NCI-H1105 treated with DMSO at 0.1 percent for 48 hours (cell line): ENCODE measurements at places on chromosomes 5 and 9.

GRCh38 chr5:119355685-119356611, at the start of gene TNFAIP8:
Gene TNFAIP8, plus strand, starts transcription at chr5:119356019. Its CDS starts 72 bp downstream, at chr5:119356091.
- peak; percentile 14 for DNase-seq

- no peak for DNase-seq
Observed at GRCh38 chr5:112696786-112697185, 40.9 kb upstream of the APC start.

DNA sequence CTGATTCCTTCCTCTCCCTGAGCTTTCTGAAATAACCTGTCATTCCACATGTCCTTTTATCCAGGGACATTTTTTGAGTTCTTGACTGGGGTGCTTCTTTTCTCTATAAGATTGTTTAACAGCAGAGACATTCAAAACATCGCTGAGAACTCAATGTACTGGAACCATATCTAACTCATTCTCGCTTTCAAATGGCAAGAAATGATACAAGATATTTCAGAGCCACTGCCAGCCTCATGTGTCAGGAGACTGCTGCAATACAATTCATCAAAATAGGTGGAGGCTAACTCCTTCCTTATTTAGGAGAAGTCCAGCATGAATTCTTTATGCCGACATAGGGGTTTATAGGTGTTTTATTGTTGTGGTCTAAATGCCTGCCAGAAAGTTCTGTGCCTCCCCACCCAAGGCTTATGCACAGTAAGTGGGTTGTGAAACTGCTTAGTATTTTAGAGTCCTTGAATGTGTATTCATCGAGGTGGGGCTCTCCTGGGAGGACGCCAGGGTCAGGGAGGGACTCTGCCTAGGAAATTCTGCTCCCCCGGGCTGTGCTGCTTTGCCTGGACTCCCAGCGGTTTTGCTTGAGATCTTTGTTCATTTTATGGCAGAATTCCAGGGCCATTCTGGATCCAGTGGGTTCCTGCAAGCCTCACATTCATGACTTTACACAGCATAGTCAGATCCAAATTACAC, 53.9 kb downstream of the ZNF474 start:
- no peak for DNase-seq

- no peak for DNase-seq
Observed at GRCh38 chr5:13649656-13650055, 294.8 kb downstream of the DNAH5 start.

DNA sequence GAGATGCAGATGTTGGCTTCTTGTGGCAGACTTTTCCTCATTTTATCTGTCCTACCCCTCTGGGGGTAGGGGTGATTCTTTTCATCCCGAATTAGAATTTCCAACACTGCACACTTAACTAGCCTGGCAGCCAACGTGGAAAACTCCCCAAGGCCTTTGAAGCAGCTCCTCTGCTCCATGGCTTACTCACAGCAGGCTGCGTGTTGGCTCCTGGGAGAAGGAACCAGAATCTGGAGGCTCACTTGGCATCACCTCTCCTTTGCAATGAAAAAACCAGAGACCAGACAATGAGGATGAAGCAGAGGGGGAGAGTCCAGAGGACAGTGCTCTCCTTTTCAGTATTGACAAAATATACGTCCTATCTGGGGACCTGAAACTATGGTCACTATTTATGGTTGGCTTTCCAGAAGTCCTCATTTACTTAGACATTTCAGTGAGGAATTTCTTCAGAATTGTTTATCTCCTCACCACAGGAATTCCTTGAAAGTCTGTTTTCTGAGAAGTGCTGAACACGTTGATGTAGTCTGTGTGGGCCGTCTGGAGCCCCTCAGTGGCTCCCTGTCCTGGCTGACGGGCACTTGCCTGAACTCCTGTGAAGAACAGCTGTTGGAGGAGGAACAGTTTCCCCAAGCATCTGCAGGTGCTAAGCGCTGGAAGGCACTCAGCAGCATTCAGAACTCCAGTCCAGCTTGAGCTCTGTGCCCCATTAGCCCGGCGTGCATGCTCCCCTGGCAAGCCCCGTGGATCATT, 231.3 kb downstream of the RFK start:
- peak; percentile 1 for DNase-seq

GRCh38 chr5:179819296-179820126, 1.2 kb upstream of the SQSTM1 start:
- peak; percentile 22 for DNase-seq

DNA sequence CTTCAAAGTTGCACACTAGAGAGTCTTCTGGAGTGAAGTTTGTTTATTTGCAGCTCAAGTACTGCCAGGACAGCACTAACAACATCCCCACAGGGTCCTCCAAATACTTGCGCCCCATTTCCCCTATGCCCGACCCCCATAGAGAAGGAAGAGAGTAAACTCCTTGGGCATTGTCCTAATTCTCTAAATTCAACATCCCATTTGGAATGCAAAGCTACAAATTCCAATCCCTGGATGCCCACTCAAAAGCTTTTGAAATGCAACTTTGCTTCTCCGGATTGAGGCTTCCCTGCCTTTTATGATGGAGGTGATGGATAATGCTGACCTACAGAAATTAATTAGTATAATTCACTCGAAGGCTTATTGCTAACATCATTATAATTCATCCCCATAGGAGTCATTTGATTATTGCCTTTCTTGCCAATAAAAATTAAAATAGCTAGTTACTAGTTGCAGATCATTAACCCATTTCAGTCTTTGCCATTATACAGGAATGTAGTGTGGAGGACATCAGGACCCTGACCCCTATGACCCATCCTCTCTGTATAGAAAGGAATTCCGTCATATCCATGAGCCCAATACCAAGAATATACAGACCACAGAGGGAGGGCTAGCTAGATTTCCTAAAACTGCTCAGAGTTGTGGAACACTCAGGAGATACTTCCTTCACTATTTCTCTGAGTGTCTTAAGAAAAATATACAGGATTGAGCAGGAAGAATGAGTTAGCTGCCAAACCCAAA, 277.6 kb downstream of the ZNF608 start:
- DNase-seq, result no peak

- no peak for DNase-seq
Observed at GRCh38 chr5:117888688-117889087, 1099.7 kb downstream of the DTWD2 start.

DNA sequence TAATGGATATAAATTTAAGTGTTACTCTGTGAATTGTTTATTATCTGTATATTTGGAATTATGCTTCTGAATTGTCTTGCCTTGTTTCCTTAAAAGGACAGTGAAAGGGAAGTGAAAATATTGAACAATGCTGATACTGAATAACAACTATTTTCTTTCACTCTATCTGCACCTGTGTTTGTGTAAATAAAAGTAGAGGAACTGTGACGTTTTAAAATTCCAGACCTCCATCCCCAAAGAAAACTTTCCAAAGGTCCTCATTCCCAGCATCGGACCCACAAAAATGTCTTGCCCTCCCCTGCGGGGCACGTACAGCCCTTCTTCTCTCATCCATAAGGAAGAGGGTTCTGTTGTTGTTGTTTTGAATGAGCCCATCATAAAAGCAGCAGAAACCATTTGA, 100.0 kb downstream of the NLN start:
- no peak for DNase-seq

DNA sequence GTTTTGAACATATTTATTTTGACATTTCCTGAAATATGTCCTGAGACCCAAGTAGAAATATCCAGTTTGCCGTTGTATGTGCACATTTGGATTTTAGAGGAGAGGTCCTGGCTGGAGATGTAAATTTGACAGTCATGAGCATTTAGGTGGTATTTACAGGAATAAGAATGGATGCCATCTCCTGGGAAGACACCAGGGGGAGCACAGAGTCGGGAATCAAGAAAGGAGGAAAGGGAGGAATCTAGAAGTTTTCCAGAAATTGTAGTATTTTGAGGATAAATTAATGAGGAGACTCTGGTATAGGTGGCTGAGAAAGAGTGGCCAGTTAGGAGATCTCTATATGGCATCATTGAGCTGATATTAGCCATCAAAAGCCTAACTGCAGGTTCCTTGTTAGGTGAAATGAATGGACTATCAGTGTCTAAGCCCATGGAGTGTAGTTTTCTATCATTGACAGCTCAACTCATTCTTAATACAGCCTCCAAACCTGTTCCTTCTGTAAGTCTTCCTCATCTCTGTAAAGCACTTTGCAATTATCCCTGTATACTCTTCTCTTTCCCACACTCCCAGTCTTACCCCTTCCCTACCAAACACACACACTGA, 7.2 kb downstream of the GAPT start:
- peak; percentile 20 for DNase-seq

DNA sequence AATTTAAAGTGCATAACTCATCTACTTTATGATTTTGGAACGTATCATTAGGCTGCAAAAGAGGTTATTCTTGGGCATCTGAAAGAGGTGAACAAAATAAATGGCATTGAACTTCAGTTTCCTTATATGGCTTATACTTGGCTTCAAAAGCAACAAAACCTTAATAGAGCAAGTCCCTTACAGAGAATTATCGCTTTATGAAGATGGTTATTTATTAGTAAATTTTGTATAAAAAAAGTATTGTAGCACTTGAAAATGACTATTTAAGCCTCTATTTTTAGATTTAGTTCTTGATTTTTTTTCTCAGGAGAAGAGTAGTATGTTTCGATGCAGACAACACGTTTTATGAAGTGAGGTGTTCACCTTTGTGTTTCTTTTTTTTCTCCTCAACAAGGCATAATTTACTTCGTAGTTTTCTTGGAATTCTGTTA, 2.0 kb downstream of the ERBIN start:
- DNase-seq, result peak; percentile 25

GRCh38 chr9:120456218-120456617, 123.7 kb downstream of the CDK5RAP2 start:
- no peak for DNase-seq

GRCh38 chr5:107285772-107286171, 385.0 kb downstream of the EFNA5 start:
- no peak for DNase-seq

GRCh38 chr5:59673438-59674058, 220.0 kb downstream of the PDE4D start:
- DNase-seq, result peak; percentile 23

DNA sequence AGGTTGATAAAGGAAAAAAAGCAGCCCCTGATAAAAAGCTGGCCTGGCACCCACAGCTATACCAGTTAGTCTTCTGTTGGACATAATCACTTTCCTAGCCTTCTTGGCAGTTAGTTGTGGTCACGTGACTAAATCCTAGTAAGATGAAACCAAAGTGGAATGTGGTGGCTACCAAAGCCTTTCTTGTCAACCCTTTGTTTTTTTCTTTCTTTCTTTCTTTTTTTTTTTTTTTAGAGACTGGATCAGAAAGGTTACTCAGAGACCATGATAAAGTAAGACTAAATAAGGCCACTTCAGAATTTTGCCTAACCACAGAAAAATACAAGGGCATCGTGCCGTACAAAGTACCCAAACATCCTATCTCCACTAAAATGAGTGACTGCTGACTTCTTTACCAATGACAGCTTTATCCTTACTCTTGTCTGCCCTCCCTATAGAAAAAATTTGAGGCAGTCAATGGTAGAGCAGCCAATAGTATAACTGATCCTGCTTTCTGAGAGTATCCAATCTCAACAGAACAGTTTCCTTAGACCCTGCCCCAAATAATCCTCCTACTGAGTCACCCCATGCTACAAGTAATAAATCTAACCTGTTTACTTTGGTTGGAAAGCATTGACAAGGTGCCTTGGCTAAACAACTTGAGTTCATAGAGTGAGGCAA, 14.2 kb upstream of the KIF27 start:
- DNase-seq, result peak; percentile 70

DNA sequence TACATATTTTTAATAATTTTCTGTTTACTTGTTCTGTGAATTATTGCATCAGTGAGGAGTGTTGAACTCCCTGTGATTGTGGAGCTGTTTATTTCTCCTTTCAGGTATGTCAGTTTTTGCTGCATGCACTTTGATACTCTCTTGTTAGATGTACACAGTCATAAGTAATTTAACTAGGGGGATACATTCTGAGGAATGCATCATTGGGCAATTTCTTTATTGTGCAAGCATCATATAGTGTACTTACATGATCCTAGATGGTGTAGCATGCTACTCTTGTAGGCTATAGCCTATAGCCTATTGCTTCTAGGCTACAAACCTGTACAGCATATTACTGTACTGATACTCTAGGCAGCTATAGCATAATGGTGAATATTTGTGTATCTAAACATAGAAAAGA, 9.5 kb downstream of the DENND4C start:
- no peak for DNase-seq

GRCh38 chr9:642014-642413, 199.5 kb upstream of the DMRT1 start:
- no peak for DNase-seq

DNA sequence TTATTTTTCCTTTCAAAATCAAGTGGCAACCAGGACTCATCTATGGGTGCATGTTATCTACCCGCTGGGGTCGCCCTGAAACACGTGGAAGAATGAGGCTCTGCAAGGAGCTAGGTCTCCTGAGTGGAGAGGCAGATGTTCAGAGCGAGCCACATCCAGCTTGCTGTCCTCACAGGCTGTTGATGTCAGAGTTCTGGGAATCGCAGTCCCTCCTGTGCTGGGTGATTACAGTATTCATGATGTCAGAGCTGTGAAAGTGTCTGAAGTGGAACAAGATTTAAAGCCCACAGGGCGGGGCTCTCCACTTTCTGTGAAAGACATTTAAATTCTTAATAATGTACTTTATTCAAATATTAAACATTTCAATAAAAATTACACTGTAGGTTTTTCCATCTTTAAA, 24.4 kb upstream of the LMX1B start:
- no peak for DNase-seq

GRCh38 chr9:93962561-93963440, 7.6 kb upstream of the BARX1 start:
- peak; percentile 76 for DNase-seq

GRCh38 chr5:125269926-125270325, 523.5 kb upstream of the ZNF608 start:
- DNase-seq, result no peak

DNA sequence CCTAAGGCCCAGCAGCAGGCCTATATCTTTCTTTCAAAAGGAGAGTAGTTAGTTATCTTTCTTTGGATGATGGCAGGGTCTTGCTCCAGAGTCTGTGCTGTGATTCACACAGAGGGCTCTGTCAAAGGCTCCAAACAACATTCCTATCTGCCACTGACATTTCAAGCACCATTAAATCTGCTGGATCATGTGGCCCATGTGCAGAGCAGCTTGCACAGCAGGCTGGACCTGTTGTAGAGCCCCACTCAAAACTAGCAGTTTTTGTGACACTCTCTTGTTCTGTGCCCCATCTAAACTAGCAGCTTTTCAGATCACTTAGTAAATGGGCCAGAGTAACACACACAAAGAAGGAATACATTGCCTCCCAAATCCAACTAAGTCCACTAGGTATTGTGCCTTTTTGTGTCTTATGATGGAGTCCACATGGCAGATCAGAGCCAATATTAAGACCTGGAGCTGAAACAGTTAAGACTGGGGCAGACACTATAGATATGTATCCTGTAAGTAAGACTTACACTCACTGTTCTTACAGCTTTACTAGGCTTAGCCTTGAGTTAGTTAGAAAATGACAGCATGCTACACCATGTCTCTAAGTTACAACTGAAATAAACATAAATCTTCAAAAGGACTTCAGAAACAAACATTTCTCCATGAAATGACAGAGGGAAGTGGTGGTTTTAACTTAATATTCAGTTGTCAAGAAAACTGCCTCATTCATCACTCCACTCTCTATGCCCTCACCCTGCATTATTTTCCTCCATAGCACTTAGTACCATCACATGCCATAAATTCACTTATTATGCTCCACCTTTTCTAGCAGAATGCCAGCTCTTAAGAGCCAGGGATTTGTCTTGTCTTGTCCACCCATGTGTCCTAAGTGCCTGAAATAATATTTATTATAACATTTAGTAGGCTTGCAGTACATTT, 400.9 kb downstream of the RAB3C start:
- DNase-seq, result peak; percentile 1
